ENCODE measurements at places on chromosomes 2 and 18.

- peak; percentile 84 for DNase-seq
Observed at GRCh38 chr2:46847185-46847710, 68.4 kb downstream of the MCFD2 start.

GRCh38 chr18:21000667-21001066 lies 110.9 kb downstream of the ROCK1 start:
- no peak for DNase-seq

GRCh38 chr18:48157956-48158355 lies 227.5 kb upstream of the SMAD2 start:
- DNase-seq: no peak

DNA sequence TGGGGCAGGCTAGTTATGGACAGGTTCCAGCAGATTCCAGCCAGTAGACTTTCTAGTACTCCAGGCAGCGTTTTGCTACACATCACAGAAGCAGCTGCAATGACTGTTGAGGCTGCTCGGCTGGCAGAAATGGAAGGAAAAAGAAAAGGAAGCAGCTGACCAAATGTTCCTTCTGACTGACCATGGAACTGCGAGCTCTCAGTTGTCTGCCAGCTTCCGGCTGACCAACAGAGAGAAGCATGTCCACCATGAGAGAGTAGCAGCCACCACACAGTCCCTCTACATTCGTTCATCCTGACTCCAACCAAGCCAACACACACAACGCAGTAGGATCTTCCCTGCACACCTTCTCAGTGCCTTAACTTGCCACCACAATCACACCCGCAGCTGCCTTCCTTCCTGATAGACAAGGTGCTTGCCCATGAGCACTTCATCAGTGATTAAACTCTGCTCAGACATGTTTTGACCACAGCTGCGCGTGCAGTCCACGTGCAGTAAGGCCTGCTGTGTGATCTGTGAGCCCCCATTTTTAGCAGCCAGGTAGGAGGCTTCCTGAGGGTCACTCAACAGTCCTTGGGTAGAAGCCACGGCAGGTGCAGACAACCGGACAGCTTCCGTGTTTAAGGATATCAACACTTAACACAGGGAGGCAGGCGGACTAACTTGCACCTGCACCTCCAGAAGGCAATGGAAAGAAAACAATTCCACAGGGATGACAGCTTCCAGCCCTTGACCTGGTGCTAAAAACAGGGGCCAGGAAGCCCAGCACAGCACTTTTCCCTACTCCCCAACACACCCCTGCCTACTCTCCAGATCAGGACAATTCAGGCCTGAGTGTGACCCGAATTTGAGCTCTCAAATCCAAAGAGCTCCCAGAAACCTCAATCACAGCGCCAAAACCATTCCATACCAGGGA lies 996 bp downstream of the TGFBRAP1 start:
- no peak for DNase-seq

DNA sequence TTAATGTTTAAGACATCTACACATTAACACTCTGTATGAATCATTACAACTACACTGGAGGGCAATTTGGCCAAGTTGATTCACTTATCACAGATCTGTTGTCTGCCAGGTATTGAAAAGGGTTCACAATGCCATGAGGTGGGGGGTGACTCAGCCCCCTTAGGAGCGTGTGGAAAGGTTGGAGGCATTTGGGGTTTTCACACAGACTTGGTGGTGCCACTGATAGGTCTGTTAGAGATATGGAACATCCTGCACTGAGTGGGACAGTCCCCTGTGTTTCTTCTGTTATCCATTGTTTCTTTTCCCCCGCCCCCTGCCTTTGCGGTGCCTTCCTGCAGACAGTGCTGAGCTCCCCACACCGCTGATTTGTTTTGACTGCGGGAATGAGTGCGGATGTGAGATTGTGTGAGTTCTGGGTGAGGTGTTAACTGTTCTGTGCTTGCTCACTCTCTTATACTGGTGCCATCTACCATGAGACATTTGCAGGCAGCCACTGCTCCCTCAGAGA lies 9.3 kb upstream of the TSN start:
- DNase-seq: no peak

DNA sequence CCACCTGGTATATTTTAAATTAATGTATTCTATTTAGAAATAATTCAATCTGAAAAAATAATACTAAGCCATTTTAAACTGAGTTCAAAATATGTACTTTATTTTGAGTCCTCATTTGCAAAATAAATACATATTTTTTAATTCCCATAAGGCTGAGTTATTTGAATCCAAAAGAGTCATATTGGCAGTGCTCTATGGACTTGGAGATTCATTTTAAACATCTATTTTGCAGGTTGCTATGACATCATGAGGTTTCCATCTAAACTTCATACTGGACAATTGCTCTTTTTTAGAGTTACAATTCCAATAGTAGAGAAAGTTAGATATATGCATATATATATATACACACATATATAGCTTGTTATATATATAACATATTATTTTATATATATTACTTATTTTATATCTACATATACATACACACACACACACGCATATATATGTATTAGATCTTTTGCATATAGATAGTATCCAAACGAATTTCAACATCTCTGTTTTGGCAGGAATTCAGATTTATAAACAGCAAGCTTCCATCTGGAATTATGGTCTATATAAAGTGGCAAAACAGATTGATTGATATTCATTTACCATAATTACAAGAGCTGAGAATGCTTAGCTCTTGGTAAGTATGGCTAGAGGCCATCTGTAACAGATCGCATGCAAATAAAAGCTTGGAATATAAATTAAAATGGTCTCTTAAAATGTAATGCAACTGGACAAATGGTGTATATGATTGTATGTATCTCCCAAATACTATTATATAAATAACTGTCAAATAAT lies 34.9 kb downstream of the NOL4 start:
- no peak for DNase-seq

All from GM03348 (cell line).